ENCODE measurements at places on chromosomes 1 and 21. TPM values are rescaled to one million over a fixed set of nuclear protein-coding genes. Genes with fewer than 3 reads are reported as not detected.
A peak's percentile ranks its signal among the peaks of the same experiment; 100 is the strongest.

DNA sequence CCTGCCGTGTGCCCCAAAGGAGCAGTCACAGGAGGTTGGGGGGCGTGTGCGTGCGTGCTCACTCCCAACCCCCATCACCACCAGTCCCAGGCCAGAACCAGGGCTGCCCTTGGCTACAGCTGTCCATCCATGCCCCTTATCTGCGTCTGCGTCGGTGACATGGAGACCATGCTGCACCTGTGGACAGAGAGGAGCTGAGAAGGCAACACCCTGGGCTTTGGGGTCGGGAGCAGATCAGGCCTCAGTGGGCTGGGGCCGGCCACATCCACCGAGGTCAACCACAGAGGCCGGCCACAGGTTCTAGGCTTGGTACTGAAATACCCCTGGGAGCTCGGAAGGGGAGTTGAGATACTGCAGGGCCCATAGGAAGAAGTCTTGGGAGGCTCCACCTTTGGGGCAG lies 23.5 kb downstream of the COL6A1 start:
- no peak overlapping the region for H3K27ac ChIP-seq
- H3K27me3 ChIP-seq = no peaks in the 10 kb centered on the region
- H3K4me1 ChIP-seq = no peaks in the 10 kb centered on the region

DNA sequence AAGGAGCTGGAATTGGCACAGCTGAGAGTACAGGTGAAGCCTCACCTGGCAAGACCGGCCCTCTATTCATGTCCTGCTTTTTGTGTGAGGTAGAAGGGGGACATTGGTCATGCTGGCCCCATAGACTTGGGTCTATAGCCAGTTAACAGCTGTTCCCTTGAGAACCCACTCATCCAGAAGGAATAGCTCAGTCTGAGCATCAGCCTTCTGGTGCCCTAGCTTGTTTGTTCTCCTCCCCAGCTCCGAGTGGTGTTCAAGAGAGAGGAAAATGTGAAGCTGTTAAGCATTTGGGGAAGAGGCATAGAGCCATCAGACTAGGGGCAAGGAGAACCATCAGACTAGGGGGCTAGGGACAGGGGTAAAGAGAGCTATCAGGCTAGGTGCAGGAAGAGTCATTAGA lies 290.9 kb downstream of the SIPA1L2 start:
- no peaks in the 10 kb centered on the region for H3K27me3 ChIP-seq
- no peaks in the 10 kb centered on the region for H3K36me3 ChIP-seq
- no peak overlapping the region for H3K27ac ChIP-seq
- H3K4me3 ChIP-seq = no peak overlapping the region
- no peak for DNase-seq

DNA sequence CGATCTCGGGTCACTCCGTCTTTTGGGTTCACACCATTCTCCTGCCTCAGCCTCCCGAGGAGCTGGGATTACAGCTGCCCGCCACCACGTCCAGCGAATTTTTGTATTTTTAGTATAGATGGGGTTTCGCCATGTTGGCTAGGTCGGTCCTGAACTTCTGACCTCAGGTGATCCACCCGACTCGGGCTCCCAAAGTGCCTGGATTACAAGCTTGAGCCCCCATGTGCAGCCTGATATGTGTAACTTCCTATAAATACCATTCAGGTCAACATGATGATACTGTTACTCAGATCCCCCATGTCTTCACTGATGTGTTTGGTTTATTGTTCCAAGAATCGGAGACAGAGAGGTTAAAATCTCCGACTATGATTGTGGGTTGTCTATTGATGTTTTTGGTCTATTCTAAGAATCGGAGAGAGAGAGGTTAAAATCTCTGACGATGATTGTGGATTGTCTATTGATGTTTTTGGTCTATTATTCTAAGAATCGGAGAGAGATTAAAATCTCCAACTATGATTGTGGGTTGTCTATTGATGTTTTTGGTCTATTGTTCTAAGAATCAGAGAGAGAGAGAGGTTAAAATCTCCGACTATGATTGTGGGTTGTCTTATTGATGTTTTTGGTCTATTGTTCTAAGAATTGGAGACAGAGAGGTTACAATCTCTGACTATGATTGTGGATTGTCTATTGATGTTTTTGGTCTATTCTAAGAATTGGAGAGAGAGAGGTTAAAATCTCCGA lies 17.0 kb downstream of the C1orf159 start:
- DNase-seq = no peak
- H3K4me1 ChIP-seq = no peaks in the 10 kb centered on the region
- H3K36me3 ChIP-seq = no peaks in the 10 kb centered on the region

- H3K4me3 ChIP-seq = no peak overlapping the region
- DNase-seq = peak; percentile 1
- no peaks in the 10 kb centered on the region for H3K27me3 ChIP-seq
- H3K4me1 ChIP-seq = no peaks in the 10 kb centered on the region
- no peak overlapping the region for H3K27ac ChIP-seq
Observed at GRCh38 chr1:73306899-73307555, 890.9 kb downstream of the LRRIQ3 start.

DNA sequence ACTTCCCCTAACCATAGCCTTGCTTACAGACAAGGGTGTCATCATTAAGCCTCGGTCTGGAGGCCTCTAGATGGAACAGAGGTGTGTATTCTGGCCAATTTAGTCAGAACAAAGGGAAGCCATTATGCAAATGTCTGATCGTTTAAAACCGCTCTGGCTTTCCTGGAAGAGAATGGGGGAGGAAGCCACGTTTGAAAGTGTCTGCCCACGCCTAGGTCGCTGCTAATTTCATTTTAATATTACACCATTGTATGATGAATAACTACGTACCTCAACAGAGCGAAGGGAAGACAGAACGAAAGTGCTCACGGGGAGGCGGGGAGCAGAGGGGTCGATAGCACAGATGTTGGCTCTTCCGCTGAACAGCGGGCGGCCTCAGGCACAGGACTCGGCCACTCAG lies 41.1 kb upstream of the CSF3R start:
- no peak overlapping the region for H3K27ac ChIP-seq
- H3K27me3 ChIP-seq = no peaks in the 10 kb centered on the region
- H3K4me3 ChIP-seq = no peak overlapping the region
- H3K4me1 ChIP-seq = no peaks in the 10 kb centered on the region

Gene PLA2G2C
- total RNA-seq = not detected

Gene NHLH1
- total RNA-seq = under 0.01 TPM

Gene TMEM61
- total RNA-seq = not detected

Gene SCCPDH
- 56.3 TPM for total RNA-seq
